ENCODE measurements at places on chromosomes 12 and 14. TPM values are rescaled to one million over a fixed set of nuclear protein-coding genes. Genes with fewer than 3 reads are reported as not detected.

Gene DYNLL1
- 212 TPM for total RNA-seq

DNA sequence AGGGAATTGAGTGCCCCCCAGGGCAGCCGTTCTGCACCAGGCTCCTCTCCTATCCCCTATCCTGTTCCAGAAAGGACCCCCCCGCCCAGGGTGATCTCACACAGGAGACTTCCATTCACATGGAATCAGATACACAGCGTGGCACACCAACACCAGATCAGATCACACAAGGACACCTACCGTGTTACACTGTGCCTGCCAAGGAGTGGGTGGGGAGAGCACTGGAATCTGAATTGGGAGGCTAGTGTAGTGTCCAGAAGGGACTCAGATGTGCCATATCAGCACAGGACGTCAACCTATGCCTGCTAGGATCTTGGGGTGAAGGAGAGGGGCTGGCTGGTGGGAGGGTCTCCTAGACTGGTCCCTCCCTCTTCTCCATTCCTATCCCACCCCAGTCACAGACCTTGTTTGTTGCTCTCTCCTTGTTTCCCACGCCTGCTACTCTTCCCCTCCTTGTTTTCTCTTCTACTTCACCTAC lies 2.3 kb downstream of the PTMS start:
- H3K27ac ChIP-seq = peak overlapping the region; percentile 97
- peaks cover 78% of the 10 kb centered on the region for H3K4me1 ChIP-seq
- peak overlapping the region; percentile 98 for H3K4me3 ChIP-seq
- no peaks in the 10 kb centered on the region for H3K27me3 ChIP-seq
- H3K36me3 ChIP-seq = no peaks in the 10 kb centered on the region

- no peaks in the 10 kb centered on the region for H3K4me1 ChIP-seq
- no peak overlapping the region for H3K4me3 ChIP-seq
- H3K36me3 ChIP-seq = no peaks in the 10 kb centered on the region
- DNase-seq = no peak
Observed at GRCh38 chr12:104942075-104942474, 16.0 kb downstream of the SLC41A2 start.

GRCh38 chr12:39032448-39032847 lies 127.1 kb upstream of the CPNE8 start:
- no peak for DNase-seq
- H3K4me1 ChIP-seq = no peaks in the 10 kb centered on the region
- H3K27me3 ChIP-seq = no peaks in the 10 kb centered on the region
- no peaks in the 10 kb centered on the region for H3K36me3 ChIP-seq

DNA sequence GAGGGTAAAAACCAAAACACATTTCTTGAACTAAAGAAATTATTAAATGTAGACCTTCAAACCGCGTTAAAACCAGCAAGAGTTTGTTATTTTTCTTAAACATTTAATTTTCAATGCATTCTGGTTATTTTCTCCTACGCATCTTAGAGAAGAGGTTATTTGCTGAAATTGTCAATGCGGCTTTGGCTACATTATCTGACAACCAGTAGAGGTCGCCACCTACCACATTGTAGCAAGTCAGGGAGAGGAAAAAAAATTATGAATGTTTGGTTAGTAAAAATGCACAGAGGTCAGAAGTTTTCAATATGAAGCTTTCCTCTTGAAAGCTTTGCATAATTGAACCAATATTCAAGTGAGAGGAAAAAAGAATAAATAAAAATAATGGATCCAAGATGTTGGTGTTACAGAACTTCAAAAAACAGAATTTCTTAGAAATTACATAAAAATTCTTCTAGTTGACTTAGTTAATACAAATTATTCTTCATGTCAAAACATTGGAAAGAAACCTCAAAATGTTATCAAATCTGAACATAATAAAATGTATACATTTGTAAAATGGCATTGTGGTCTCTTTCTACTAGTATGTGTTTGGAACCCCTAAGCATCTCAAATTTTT lies 159.4 kb upstream of the TMTC2 start:
- no peaks in the 10 kb centered on the region for H3K36me3 ChIP-seq
- H3K4me1 ChIP-seq = no peaks in the 10 kb centered on the region
- H3K4me3 ChIP-seq = no peak overlapping the region
- no peak overlapping the region for H3K27ac ChIP-seq
- DNase-seq = no peak

GRCh38 chr14:68729556-68729955 lies 63.3 kb downstream of the ZFP36L1 start:
- H3K4me1 ChIP-seq = peaks cover 4% of the 10 kb centered on the region
- H3K27me3 ChIP-seq = no peaks in the 10 kb centered on the region
- H3K36me3 ChIP-seq = no peaks in the 10 kb centered on the region
- DNase-seq = no peak
